CD4-positive, CD25-positive, alpha-beta regulatory T cell (primary cell): ENCODE measurements at places on chromosomes 2 and 18. TPM values are rescaled to one million over a fixed set of nuclear protein-coding genes. Genes with fewer than 3 reads are reported as not detected.

- H3K4me1 ChIP-seq: peaks cover 12% of the 10 kb centered on the region
- H3K27ac ChIP-seq: no peak overlapping the region
- H3K4me3 ChIP-seq: no peak overlapping the region
- H3K36me3 ChIP-seq: no peaks in the 10 kb centered on the region
- peaks cover 10% of the 10 kb centered on the region for H3K27me3 ChIP-seq
- no peak for DNase-seq
Observed at GRCh38 chr2:120443946-120444345, 98.0 kb downstream of the INHBB start.

DNA sequence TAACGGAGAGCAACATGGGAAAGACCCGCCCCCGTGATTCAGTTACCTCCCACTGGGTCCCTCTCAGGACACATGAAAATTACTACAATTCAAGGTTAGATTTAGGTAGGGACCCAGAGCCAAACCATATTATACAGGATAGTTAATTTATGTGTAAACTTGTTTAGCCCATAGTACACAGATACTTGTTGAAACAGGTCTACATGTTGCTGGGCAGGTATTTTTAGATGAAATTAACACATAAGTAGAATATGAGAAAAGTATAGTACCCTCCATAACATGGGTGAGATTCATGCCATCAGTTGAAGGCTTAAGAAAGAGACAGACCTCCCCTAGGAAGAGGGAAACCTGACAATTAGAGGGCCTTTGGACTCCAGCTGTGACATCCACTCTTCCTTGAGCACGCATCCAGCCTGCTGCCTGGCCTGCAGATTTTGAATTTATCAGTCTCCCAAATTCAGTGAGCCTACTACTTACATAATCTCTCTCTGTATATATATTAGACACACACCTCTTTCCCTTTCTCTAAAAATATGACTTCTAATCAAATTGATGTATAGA lies 463.5 kb upstream of the NETO1 start:
- H3K4me1 ChIP-seq: no peaks in the 10 kb centered on the region
- H3K4me3 ChIP-seq: no peak overlapping the region
- H3K27me3 ChIP-seq: no peaks in the 10 kb centered on the region
- H3K27ac ChIP-seq: no peak overlapping the region

DNA sequence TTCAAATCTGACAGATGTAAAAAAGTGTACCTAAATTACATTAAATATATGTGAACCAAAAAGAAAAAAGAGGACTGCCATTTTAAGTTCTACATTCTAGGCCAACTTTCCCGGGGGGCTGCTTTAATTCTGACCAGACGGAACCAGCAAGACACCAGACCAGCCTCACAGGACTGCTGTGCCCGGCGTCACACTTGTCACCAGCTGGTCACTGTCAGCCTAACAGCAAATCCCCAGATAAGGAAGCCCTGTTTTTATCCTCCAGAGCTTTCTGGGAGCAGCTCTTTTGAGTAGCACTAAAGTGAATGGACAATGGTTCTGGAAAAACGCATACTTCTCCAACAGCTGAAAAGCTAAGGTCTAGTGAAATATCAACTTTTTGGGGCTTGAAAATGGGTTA lies 35.6 kb downstream of the CYB5A start:
- H3K4me3 ChIP-seq: no peak overlapping the region
- DNase-seq: no peak
- peaks cover 3% of the 10 kb centered on the region for H3K36me3 ChIP-seq
- H3K27ac ChIP-seq: no peak overlapping the region
- H3K27me3 ChIP-seq: no peaks in the 10 kb centered on the region
- H3K4me1 ChIP-seq: no peaks in the 10 kb centered on the region

GRCh38 chr2:68765739-68766375 lies 31.2 kb downstream of the ARHGAP25 start:
- H3K27ac ChIP-seq: peak overlapping the region; percentile 95
- no peak for DNase-seq
- H3K4me3 ChIP-seq: peak overlapping the region; percentile 88
- H3K27me3 ChIP-seq: no peaks in the 10 kb centered on the region
- peaks cover 2% of the 10 kb centered on the region for H3K36me3 ChIP-seq
- H3K4me1 ChIP-seq: peaks cover 100% of the 10 kb centered on the region

DNA sequence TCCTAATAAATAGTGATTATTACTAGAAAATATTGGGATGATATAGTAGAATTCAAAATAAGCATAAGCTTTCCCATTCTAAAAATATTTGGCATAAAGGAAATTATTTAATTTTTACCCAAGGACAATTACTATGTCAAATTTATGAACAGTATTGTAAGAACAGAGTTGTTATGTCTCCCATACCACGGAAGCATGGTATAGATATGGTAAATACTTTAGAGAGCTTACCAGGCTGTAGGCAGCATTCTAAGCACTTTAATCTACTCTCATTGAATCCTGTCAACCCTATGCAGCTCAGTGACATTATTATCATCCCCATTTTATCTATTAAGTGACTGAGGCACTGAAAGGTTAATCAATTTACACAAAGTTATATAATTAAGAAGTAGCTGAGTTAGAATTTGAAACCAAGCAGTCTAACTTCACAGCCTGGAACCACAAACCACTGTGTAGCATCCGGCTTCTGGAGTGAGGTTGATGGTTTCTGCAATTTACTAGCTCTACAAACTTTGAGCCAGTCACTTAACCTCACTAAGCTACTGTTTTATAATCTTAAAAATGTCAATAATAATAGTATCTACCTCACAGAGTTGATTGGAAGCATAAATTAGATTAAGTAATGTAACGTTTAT lies 323.7 kb downstream of the ARHGAP15 start:
- no peaks in the 10 kb centered on the region for H3K27me3 ChIP-seq
- H3K36me3 ChIP-seq: peaks cover 9% of the 10 kb centered on the region
- peak overlapping the region; percentile 23 for H3K4me3 ChIP-seq

DNA sequence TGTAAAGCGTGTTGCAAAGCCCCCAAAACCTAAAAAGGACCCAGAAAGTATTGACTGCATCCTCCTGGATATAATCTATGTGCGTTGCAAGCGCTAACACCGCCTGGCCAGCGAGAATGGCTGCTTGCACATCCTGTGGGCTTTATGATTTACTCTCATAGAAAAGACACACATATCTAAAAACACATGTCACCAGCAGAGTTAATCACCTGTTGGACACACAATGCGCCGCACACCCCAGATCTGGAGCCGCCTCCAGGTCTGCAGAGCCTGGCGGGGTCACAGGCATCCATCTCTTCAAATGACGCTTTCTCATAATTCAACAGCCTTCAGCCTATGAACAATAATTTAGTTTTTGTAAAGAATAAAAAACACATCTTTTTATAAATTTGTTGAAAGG lies 186.5 kb downstream of the RTP5 start:
- peaks cover 3% of the 10 kb centered on the region for H3K27me3 ChIP-seq
- no peak for DNase-seq
- no peak overlapping the region for H3K27ac ChIP-seq
- no peaks in the 10 kb centered on the region for H3K4me1 ChIP-seq

DNA sequence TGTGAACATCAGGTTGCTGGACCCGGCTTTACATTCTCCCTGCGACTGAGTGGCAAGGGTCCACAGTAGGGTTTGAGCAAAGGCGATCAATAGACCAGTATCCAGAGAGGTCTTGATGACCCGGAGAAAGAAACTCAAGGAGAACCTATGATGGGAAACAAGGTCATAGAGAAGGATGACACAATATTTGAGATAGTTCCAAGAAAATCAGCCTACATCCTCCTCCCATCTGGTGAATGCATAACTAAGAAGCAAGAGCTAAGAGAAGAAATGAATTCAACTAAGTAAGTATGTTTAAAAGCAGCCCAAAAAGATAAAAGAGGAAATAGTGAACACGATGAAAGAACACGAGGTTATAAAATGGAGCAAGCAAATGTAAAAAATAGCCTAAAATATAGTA lies 166.3 kb downstream of the CD8B2 start:
- H3K36me3 ChIP-seq: no peaks in the 10 kb centered on the region
- DNase-seq: no peak
- H3K4me3 ChIP-seq: no peak overlapping the region
- no peaks in the 10 kb centered on the region for H3K4me1 ChIP-seq
- peaks cover 2% of the 10 kb centered on the region for H3K27me3 ChIP-seq

DNA sequence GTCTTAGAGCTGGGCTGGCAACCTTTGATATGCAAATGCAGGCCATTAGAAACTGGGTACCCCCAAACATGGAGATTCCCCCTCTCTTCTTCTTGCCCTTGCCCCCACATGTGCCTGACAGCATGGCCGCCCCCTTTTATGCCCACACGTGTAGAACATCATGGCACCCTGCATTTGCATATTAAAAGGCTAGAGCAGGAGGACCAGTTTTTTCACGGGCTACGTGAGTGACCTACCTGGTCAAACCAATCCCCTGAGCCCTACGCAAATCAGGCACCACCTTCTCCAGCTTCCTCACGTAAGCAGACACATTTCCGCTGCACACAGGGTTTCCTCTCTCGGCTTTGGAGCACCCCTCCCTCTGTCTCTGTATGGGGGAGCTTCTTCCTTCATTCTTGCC lies 110.9 kb upstream of the COPS8 start:
- DNase-seq: no peak
- no peaks in the 10 kb centered on the region for H3K36me3 ChIP-seq
- H3K4me3 ChIP-seq: no peak overlapping the region
- no peaks in the 10 kb centered on the region for H3K4me1 ChIP-seq
- H3K27me3 ChIP-seq: no peaks in the 10 kb centered on the region

- DNase-seq: no peak
- no peaks in the 10 kb centered on the region for H3K4me1 ChIP-seq
- no peaks in the 10 kb centered on the region for H3K36me3 ChIP-seq
- H3K4me3 ChIP-seq: no peak overlapping the region
- H3K27ac ChIP-seq: no peak overlapping the region
Observed at GRCh38 chr2:218026244-218026643, 23.4 kb upstream of the TNS1 start.

GRCh38 chr2:127675331-127676261 lies at the start of gene LIMS2:
TSS of gene LIMS2 (minus strand) at chr2:127675530. CDS start at chr2:127675024, 506 bp downstream.
- no peaks in the 10 kb centered on the region for H3K36me3 ChIP-seq
- no peak within 1 kb of the TSS for H3K4me3 ChIP-seq
- H3K4me1 ChIP-seq: peaks cover 10% of the 10 kb centered on the region
- H3K27me3 ChIP-seq: peaks cover 17% of the 10 kb centered on the region

- no peak overlapping the region for H3K4me3 ChIP-seq
- H3K27ac ChIP-seq: no peak overlapping the region
- DNase-seq: no peak
- H3K27me3 ChIP-seq: no peaks in the 10 kb centered on the region
Observed at GRCh38 chr2:126696644-126697520, 40.9 kb downstream of the GYPC start.

GRCh38 chr2:73832930-73833329 lies 4.2 kb downstream of the STAMBP start:
- no peak overlapping the region for H3K27ac ChIP-seq
- H3K4me1 ChIP-seq: peaks cover 25% of the 10 kb centered on the region
- H3K4me3 ChIP-seq: no peak overlapping the region

DNA sequence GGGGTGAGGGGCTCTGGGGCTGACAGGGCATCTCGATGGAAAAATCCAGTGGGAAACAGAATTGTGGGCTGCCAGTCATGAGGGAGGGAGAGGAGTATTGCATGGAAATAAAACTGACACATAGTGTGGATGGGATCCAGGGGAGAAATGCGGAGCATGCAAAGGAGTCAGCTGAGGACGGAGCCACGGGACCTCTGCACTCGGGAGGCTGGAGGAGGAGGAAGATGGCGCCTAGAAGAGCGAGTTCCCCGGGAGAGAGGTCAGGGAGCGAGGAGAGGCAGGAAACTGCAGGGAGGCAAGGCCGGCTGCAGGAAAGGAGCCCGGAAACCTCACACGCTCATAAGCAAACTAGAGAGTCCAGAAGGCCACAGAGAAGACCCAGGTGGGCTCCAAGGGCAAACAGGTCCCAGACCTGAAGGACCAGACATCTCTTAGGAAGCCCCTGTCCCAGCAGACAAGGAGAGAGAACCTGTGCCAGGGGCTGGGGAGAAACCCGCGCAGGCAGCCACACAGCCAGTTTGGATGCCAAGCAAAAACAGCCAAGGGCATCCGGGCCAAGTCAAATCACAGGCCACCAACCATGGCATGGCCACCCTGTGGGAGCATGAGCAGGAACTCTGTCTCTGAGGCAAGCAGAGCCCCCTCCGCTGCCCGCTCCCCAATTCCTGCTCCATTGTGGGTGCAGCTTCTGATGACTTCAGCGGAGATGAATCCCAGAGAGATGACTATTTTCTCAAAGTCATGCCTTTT lies 218.8 kb upstream of the ID2 start:
- no peaks in the 10 kb centered on the region for H3K27me3 ChIP-seq
- no peak for DNase-seq
- H3K36me3 ChIP-seq: no peaks in the 10 kb centered on the region
- no peak overlapping the region for H3K27ac ChIP-seq

DNA sequence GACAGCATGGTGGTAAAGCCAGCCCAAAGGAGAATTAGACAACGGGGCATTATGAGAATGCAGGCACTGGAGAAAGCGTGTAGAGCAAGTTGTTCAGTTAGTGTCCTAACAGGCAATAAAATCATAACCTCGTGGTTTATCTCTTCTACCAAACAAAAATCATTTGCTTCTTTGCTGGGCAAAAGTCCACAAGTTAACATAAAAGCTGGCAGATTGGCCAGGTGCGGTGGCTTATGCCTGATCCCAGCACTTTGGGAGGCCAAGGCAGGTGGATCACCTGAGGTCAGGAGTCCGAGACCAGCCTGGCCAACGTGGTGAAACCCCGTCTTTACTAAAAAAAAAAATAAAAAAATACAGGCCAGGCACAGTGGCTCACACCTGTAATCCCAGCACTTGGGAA lies 364.1 kb downstream of the SETBP1 start:
- no peaks in the 10 kb centered on the region for H3K36me3 ChIP-seq
- H3K4me1 ChIP-seq: no peaks in the 10 kb centered on the region
- peaks cover 3% of the 10 kb centered on the region for H3K27me3 ChIP-seq
- no peak overlapping the region for H3K4me3 ChIP-seq
- H3K27ac ChIP-seq: no peak overlapping the region
- DNase-seq: no peak

- no peak for DNase-seq
- H3K27me3 ChIP-seq: no peaks in the 10 kb centered on the region
- H3K36me3 ChIP-seq: no peaks in the 10 kb centered on the region
Observed at GRCh38 chr2:160989778-160990177, 170.4 kb upstream of the TANK start.

GRCh38 chr2:134203175-134203574 lies 50.7 kb upstream of the MGAT5 start:
- H3K4me3 ChIP-seq: no peak overlapping the region
- no peak for DNase-seq
- H3K4me1 ChIP-seq: peaks cover 45% of the 10 kb centered on the region

- no peaks in the 10 kb centered on the region for H3K27me3 ChIP-seq
- no peaks in the 10 kb centered on the region for H3K4me1 ChIP-seq
- H3K27ac ChIP-seq: no peak overlapping the region
- no peak for DNase-seq
- H3K36me3 ChIP-seq: no peaks in the 10 kb centered on the region
Observed at GRCh38 chr2:109287413-109287812, 158.4 kb downstream of the SH3RF3 start.

DNA sequence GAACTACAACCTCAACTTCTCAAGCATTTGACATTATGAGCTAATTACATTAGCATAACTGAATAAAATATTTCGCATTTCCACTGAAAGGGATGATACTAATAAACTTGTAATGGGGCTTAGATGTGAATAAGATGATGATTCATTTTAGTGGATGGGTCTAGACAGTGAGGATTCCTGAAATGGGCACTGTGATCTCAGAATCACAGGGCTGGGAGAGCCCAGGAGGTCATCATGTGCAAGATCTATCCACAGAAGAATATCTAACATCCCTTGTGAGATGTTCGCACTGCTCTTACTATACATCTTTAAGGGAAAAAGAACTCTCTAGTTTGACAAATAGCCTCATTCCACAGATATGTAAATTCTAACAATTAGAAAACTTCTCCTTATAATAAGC lies 245.7 kb downstream of the DYM start:
- no peaks in the 10 kb centered on the region for H3K36me3 ChIP-seq
- no peaks in the 10 kb centered on the region for H3K4me1 ChIP-seq
- no peak overlapping the region for H3K27ac ChIP-seq

SPC25 gene
- 0.96 TPM for total RNA-seq

BIN1 gene
- total RNA-seq: 204 TPM

RFX8 gene
- 5.5 TPM for total RNA-seq

NIFK gene
- 27.7 TPM for total RNA-seq

TMEM198 gene
- 0.62 TPM for total RNA-seq

THAP4 gene
- 47.8 TPM for total RNA-seq
